ENCODE measurements at places on chromosomes 12 and 14.

DNA sequence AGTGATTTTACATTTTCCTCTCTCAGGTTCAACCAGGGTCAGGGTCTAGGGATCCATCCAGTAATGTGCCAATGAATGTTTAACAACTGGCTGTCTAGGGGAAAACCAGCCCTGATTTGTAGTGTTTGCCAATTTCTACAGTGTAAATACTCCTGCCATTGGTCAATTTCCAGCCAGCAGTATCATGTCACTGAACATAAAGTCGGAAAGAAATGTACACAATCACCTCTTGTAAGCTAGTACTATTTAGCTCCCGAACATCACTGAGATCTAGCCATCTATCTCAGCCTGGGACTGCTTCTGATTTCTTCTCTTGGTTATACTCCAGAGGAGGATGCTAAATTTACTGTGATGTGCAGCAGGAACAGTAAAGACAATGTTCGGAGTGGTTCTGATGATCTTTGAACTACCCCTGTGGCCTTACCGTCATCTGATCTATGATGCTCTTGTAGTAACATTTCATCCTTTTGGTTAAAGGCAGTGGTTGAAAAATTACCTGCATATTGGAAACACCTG is 36.7 kb upstream of the EGLN3 start:
- no peak for DNase-seq

GRCh38 chr12:122867691-122868461 is 28.0 kb downstream of the VPS37B start:
- DNase-seq = no peak

- DNase-seq = no peak
Measured at GRCh38 chr12:110301065-110301806, 20.2 kb downstream of the ATP2A2 start.

DNA sequence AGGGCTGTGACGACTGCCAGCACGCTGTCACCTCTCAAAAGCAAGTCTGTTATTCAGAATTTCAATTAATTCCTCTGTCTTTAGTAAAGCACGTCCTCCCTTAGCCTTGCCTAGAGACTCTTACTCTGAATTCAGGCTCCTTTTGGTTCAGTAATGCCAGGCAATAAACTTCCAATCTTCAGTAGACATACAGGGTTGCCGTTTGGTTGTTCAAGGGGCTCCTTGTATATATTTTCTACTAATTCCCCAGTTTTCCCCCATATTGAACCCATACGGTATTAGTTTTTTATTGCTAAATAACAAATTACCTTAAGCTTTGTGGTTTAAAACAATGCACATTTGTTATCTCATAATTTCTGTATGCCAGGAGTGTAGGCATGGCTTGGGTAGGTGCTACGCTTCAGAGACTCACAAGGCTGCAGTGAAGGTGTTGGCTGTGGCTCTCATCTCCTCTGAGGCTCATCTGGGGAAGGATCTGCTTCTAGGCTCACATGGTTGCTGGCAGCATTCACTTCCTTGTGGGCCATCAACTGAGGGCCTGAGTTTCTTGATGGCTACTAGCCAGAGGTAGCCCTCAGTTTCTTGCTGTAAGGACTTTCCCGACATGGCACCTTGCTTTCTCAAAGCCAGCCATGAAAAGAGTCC is 7.3 kb upstream of the CLECL1 start:
- no peak for DNase-seq

- DNase-seq = no peak
Measured at GRCh38 chr14:103749860-103750259, 34.2 kb downstream of the ZFYVE21 start.

- DNase-seq = no peak
Measured at GRCh38 chr12:56998316-56998715, 8.0 kb downstream of the ZBTB39 start.

GRCh38 chr12:8779862-8780261 is 42.6 kb upstream of the A2ML1 start:
- no peak for DNase-seq

- peak; percentile 34 for DNase-seq
Measured at GRCh38 chr14:35121026-35121886, 534 bp downstream of the PPP2R3C start.

DNA sequence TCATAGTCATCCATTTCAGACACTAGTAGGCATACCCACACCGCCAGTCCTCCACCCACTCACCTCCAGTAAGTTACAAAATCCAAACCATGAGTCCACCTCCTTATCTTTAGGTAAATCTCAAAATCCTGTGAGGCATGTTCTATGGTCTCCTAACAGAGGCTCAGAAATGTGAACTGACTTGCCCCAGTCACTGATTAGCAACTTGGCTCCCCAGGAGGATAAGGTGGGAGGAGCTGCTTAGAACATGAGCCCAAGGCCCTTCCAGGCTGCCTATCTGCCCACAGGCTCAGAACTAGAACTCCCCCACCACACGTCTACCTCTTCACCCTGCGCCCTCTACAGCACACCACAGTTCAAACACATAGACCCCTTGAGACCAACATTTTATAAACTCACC is 19.9 kb downstream of the SETD3 start:
- no peak for DNase-seq

- peak; percentile 42 for DNase-seq
Measured at GRCh38 chr14:64234877-64235651, 59.1 kb downstream of the ESR2 start.

DNA sequence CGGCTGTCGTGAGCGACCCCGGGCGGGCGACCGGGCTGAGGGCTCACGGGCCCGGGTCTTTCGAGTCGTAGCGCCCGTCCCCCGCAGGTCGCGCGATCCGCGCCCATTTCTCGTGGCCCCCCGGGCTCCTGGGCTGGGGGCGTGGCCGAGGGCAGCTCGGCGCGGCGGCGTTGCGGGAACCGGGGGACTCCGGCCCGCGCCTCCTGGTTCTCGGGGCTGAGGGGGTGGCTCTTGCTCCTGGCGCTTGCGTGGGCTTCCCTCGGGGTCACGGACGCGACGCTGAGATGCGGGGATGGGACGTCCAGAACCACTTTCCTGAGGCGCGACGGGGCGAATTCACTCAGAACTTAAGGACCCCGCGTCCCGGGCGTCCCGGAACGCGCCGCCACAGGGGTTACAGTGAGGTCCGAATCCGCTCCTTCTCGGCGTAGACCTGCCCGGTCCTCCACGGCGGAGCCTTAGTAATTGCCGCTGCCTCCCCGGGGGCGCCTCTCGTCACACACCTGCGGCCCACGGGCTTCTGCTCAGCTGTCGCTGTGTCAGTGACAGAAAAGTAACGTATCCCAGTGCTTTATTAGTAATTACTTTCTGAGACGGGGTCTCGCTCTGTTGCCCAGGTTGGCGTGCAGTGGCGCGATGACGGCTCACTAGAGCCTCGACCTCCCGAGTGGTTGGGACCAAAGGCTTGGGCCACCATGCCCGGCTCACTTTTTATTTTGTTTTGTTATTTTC is 606 bp downstream of the EP400 start:
- DNase-seq = no peak

GRCh38 chr14:84535484-84535883 is 994.5 kb upstream of the FLRT2 start:
- DNase-seq = no peak

DNA sequence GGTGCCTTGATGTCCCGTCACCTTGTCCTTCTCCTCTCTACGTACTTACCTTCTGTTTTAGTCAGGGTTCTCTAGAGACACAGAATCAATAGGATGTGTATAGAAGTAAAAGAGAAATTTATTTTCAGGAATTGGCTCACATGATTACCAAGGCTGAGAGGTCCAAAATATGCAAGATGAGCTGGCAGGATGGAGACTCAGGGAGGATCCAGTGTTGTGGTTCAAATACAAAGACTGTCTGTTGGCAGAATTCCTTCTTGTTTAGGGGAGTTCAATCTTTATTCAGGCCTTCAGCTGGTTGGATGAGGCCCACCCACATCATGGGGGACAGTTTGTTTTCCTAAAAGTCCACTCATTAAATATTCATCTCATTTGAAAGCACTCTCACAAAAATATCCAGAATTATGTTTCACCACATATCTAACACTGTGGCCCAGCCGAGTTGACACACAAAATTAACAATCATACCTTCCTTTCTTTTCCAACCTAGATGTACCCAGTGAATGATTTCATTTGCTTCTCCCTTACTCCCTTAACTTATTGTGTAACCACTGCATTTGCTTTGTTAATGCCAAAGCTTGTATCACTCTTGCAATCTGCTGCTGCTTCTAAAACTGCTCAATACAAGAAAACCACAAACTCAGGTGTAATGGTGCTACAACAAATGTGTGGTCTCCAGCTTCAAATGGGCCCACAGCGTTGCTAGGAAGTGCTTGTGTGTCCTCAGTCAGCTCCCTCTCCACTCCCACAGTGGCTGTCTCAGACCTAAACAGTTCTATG is 195.4 kb upstream of the ARHGAP5 start:
- DNase-seq = peak; percentile 67

- DNase-seq = peak; percentile 50
Measured at GRCh38 chr12:52175371-52176350, 16.2 kb downstream of the KRT80 start.

- DNase-seq = no peak
Measured at GRCh38 chr12:45400991-45401390, 185.1 kb downstream of the ANO6 start.

DNA sequence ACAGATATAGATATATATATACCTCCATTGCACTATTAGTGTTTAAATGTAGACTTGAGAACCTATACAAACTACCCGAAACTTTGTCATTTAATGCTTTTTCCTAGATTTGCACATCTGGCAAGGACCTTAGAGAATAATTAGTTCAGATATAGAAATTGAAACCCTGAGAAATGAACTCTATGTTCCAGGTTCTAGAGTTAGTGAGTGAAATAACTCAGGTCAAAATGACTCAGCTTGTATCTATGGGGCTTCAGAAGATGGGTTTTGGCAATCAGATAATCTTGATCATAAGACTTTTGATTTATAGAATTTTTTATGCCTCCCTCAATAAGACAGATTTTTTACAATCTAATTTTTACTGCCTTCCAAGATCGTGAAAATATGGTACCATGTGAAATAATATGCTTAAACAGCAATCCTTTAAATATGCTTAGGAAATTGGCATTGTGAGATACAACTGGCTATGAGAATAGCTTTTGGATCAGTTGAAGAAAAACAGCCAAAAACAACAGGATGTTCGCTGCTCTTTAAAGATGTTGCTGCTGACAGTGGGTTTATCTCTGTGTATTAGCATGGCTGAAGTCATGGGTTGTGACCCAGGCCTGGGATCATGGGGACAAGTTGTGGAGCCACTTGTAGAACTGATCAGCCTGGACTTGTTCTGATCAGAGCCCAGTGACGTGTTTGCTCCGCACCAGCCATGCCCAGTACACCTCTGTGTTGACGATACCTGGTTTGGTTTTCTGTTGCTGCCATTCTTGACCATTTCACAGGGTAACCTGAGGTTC is 63.6 kb downstream of the TTLL5 start:
- DNase-seq = no peak

GRCh38 chr14:91336093-91336450 is 81.5 kb downstream of the CCDC88C start:
- DNase-seq = no peak

- DNase-seq = no peak
Measured at GRCh38 chr12:110203546-110203945, 77.5 kb upstream of the ATP2A2 start.

GRCh38 chr14:76968621-76969063 is 59.9 kb downstream of the IRF2BPL start:
- no peak for DNase-seq

DNA sequence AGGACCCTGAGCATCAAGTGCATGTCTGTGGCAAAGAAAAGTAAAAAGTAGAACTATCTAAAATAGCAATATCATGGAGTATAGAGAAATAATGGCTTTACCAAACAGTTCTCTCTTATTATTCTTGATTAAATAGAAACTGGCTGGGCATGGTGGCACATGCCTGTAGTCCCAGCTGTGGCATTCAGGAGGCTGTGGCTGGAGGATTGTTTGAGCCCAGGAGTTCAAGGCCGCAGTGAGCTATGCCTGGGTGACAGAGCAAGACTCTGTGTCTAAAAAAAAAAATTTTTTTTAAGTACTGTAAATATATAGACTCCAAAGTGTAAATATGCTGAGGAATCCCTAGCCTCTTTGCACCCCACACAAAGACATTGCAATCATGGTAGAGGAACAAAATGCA is 121.9 kb downstream of the KITLG start:
- DNase-seq = no peak

GRCh38 chr14:105241641-105242040 is 6.7 kb upstream of the BTBD6 start:
- DNase-seq = no peak

- DNase-seq = no peak
Measured at GRCh38 chr12:89874146-89874545, 165.5 kb upstream of the ATP2B1 start.

DNA sequence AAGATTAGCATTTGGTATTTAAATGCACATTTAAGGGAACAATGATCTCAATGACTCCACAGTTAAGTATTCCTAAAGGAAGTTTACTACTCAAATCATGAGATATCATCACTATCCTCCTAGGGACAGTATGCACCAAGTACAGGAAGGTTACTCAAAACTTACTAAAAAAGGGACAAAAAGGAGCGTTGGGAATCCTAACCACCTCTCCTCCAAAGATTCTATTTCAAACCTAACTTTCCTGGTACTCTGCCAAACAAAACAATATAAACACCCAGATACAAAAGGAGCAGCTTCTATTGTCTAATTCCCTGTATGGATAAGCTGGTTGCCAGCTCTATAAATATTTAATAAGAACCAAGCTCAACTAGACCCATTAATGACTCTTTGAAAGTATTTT is 377.7 kb downstream of the NUAK1 start:
- peak; percentile 54 for DNase-seq

GRCh38 chr12:60176891-60177290 is 581.1 kb downstream of the SLC16A7 start:
- DNase-seq = peak; percentile 39

DNA sequence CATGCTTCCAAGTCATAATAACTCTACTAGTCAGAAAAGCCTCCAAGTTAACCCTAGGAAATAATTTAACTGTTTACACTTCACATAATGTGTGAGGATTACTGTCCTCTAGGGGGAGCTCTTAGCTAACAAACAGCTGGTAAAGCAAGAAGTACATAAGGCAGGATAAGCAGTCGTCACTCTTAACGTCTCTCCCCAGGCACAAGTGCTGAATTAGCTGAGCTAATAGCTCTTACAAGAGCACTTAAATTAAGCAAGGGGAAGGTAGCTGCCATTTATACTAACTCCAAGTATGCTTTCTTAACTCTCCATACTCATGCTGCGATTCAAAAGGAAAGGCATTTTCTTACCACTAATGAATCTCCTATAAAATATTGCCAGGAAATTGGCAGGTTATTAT is 79.3 kb upstream of the TSPAN11 start:
- DNase-seq = peak; percentile 66

GRCh38 chr12:11827091-11828061 is 177.9 kb downstream of the ETV6 start:
- peak; percentile 53 for DNase-seq

DNA sequence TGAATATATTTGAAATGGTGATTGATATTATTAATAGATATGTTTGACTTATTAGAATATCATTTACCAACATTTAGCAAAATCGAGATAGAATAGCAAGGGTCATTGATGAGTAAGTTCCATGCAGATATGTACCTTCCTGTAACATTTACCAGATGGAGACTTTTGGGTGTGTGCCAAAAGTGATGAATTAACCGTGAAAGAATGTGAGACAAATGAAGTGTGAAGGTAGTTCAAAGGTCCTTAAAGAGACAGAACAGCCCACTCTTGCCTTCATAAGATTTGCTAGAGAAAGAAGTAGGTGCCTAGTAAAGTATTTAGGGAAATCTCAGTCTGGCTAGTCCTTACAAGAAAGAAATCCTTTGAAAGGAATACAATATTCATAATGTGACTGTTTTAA is 45.5 kb downstream of the FGD4 start:
- DNase-seq = peak; percentile 88

- peak; percentile 91 for DNase-seq
Measured at GRCh38 chr12:75850721-75851462, 180.7 kb downstream of the PHLDA1 start.
